ENCODE measurements at places on chromosomes 1 and 21. TPM values are rescaled to one million over a fixed set of nuclear protein-coding genes. Genes with fewer than 3 reads are reported as not detected.

RLF gene
- total RNA-seq: 25.9 TPM

PRXL2B gene
- total RNA-seq: 39.6 TPM

SV2A gene
- 3.0 TPM for total RNA-seq

RIPPLY3 gene
- total RNA-seq: not detected

OLIG2 gene
- not detected for total RNA-seq

DCDC2B gene
- total RNA-seq: 0.22 TPM

SPATA17 gene
- not detected for total RNA-seq

ABCG1 gene
- 1.4 TPM for total RNA-seq

Data from naive thymus-derived CD8-positive, alpha-beta T cell (primary cell).